ENCODE measurements at places on chromosomes 6 and 20.

GRCh38 chr6:118921084-118921483 lies 13.9 kb downstream of the MCM9 start:
- DNase-seq: no peak

DNA sequence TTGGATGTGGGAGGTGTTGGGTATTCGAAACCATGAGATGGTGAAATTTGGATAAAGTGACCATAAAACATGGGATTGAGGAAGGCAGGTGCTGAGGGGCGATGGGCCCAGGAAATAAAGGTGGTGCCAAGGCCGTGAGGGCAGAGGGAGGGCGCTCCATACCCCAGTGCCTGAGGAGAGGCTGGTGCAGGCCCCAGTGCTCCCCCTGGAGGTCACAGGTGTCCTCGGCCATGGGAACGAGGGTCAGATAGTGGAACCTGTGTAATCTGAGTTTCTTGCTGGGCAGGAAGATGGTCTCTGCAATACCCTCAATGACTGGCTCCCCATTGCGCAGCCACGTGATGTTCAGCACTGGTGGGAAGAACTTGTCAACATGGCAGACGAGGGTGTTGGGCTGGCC lies 16.2 kb downstream of the HLA-DPB1 start:
- peak; percentile 48 for DNase-seq

GRCh38 chr20:31860390-31861134 lies 9.8 kb downstream of the DUSP15 start:
- peak; percentile 25 for DNase-seq

DNA sequence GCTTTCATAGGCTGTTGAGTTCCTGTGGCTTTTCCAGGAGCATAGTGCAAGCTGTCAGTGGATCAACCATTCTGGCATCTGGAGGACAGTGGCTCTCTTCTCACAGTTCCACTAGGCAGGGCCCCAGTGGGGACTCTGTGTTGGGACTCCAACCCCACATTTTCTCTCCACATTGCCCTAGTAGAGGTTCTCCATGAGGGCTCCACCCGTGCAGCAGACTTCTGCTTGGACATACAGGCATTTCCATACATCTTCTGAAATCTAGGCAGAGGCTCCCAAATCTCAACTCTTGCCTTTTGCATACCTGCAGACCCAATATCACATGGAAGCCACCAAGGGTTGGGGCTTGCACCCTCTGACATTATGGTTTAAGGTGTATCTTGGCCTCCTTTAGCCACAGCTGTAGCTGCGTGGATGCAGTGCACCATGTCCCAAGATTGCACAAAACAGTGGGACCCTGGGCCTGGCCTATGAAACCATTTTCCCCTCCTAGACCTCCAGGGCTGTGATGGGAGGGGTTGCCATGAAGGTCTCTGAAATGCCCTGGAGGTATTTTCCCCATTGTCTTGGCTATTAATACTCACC lies 645.9 kb upstream of the CITED2 start:
- no peak for DNase-seq

- DNase-seq: peak; percentile 82
Observed at GRCh38 chr20:50987493-50988210, 29.0 kb downstream of the MOCS3 start.

DNA sequence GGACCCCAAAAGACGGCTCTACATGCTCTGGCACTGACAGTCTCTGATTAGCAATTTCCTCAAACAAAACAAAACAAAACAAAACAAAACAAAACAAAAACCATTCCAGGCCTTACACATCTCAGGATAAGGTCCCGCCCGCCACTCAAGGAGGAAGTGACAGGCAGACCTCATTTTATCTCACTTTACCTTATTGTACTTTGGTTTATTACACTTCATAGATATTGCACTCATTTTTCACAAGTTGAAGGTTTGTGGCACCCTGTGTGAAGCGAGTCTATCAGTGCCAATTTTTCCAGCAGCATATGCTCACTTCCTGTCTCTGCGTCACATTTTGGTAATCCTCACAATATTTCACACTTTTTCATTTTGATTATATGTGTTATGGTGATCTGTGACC lies 15.2 kb downstream of the ZBP1 start:
- DNase-seq: no peak

DNA sequence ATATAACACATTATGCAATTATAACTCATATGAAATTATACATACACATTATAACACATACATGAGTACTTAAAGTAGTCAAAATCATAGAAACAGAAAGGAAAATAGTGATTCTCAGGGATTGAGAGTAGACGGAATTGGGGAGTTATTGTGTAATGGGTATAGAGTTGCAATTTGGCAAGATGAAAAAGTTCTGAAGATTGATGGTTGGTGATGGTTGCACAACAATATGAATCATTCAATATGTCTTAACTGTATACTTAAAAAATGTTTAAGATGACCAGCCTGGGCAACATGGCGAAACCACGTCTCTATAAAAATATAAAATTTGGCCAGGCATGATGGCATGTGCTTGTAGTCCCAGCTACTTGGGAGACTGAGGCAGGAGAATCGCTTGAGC lies 372.7 kb downstream of the CDKAL1 start:
- peak; percentile 82 for DNase-seq

- no peak for DNase-seq
Observed at GRCh38 chr6:144029452-144029851, 21.4 kb upstream of the PLAGL1 start.

DNA sequence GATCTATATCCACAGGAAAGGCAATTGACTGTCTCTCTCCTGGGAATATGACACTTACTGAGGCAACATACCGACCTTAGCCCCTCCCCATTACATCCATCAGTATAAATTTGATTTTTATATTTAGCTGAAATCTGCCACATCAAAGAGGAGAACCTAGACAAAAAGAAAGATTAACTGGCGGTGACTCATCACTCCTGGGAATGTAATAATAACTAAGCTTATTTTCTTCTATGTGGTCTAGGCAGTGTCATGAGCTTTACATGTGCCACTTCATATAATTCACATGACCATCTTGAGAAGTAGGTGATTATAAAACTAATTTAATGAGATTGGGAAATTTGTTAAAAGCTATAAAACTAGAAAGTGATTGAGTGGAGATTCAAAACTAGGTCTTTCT lies 520.0 kb upstream of the HS3ST5 start:
- no peak for DNase-seq

GRCh38 chr20:50562262-50562701 lies 52.1 kb downstream of the PTPN1 start:
- DNase-seq: no peak

GRCh38 chr6:142692942-142693341 lies 252.0 kb downstream of the HIVEP2 start:
- peak; percentile 77 for DNase-seq

GRCh38 chr20:50460608-50461267 lies 49.4 kb upstream of the PTPN1 start:
- DNase-seq: peak; percentile 82

DNA sequence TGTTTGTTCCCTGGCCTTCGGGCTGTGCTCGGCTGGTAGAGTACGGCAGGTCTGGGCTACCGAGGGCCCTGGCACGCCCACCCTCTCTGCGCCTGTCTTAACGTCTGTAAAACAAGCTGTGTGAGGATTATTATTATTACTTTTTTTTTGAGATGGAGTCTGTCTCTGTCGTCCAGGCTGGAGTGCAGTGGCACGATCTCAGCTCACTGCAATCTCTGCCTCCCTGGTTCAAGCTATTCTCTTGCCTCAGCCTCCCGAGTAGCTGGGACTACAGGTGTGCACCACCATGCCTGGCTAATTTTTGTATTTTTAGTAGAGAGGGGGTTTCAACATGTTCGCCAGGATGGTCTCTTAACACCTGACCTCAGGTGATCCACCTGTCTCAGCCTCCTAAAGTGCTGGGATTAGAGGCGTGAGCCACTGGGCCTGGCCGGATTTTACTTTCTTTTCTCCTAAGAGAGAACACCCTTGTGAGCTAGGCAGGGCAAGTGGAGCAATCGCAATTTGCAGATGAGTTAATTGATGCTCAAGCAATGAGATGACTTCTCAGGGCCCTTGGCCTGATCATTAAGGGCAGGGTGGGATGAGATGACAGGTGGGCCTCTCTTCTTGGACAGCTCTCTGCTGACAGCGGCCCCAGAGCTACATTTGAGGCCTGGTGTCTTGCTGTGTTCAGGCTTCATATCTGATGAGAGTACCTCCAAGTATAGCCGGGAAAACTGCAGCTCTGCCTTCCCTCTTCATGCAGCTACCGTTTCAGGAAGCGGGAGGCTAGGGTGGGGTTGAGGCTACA lies 859 bp upstream of the SMIM29 start:
- DNase-seq: no peak

DNA sequence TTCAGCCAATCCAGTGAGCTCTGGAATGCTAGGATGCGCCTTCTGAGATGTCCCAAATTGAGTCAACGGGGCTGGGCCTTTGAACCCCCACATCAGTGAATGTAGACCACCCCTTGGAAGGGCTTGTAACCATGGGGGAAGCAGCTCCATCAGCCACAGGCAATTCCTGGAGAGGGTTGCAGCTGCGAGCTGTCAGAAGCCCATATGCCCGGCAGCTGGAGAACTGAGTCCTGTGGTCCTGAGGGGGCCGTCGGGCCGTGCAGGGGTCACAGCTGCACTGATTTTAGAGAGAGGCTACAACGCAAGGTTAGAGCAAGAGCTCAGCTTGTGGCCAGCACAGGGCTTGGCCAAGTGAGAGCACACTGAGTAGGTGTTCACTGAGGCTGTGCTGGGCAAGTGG lies 121.3 kb downstream of the TOX2 start:
- no peak for DNase-seq

GRCh38 chr6:32983493-32983848 lies 15.1 kb downstream of the BRD2 start:
- DNase-seq: peak; percentile 19

GRCh38 chr6:126767711-126768110 lies 350.8 kb upstream of the RSPO3 start:
- DNase-seq: no peak

- no peak for DNase-seq
Observed at GRCh38 chr6:142531727-142532126, 229.9 kb downstream of the ADGRG6 start.

DNA sequence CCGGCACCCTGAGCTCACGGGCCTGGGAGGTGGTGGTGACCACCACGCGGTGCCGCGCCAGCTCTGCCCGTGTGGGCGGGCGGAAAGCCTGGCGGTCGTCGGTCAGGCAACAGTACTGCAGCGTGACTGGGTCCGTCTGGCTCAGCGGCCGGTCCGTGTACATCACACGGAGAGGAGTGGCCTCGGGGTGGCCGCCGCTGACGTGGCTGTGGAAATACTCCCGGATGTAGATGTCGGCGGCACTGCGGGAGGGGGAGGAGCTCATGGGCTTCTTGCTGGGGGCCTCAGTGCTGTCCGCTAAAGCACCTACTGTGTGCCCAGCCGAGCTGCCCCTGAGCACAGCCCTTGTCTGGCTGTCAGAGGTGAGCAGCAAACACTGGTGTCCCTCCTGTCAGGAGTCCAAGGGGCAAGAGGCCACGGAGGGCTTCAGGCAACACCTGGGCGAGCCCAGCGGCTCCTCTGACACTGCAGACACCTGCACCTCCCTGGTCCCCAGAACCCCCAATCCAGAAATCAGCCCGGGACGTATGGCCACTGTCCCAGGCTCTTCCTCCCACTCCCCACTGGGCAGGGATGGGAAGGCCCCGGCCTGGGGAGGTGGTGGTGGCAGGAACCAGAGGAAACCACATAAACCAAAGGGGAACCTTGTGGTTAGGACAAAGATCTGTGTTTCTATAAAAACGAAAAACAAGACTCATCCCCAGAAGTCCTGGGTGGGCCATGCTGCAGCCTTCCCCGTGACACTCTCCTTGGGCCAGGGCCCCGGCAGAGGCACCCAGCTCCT lies 6.5 kb downstream of the HELZ2 start:
- DNase-seq: peak; percentile 93

DNA sequence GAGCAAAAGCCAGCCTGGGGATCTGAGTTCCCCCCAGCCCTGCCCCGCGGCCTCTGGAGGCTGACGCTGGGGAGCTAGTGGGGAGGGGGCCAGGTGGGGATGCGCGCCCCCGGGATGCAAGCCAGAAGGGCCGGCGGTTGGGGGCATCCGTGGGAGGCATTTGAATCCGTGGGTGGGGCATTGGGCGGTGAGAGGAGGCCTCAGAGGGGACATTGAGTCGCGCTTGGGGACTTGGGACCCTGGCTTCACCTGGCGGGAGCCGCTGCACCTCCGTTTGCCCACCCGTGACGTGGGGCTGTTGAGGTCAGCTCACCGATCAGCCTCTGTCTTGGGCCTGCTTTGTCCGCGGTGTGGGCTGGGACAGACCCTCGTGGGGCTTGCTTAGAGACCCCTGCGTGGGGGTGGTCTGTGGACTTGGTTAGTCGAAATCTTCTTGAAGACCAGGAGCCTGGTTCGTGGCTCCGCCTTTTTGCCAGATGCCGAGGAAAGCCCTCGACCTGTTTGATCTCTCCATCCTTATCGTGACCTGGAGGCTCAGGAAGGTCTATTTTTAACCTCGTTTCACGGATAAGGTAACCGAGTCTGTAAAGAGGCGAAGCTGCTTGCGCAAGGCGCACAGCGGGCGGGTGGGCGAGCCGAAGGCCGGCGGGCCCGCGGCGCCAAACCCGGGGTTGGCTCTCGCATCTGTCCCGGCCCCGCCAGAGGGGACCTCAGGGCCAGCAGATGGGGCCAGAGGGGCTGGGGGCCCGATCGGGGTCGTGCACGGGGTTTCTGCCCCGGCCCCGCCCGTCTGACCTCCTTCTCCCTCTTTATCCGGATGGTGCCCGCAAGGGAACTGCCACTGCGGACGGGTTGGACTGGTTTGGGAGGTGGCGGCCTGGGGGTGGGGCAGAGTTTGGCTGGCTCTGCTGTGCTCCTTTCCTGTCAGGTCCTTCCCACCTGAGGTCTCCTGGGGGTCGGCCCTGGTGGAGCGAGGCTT lies 8.3 kb downstream of the FAM110A start:
- no peak for DNase-seq

- no peak for DNase-seq
Observed at GRCh38 chr6:129331450-129332138, 378.4 kb downstream of the ARHGAP18 start.

DNA sequence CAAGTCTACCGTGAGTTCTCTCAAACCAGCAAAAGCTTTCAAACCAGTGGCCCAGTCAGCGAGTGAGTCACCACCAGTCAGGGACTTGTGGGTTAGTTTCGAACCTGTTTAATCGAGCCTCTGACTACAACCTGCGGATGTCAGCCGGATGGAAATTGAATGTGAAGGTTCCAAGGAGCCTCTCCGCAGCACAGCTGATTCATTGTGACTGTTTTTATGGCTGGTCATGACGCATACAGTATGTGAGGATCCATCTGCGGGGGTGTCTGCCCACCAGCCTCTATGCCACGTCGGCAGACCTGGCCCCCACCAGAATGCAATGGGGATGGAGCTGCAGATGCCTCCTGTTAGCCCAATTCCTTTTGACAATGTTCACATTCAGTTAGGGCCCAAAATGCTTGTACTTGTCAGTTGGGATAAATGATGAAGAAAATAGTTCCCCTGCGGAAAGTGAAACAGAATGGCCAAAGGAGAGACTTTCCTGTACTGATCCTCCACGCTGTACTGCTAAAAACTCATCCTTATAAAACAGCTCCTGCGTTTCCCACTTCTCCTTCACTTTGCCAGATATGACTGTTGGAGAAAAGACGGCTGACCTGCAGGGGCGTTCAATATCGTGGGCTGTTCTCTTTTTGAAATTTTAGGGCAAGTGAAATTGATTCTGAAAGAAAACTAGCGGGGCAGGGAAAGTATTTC lies 206.6 kb downstream of the TFAP2B start:
- DNase-seq: no peak

- no peak for DNase-seq
Observed at GRCh38 chr6:16257999-16258708, 19.8 kb downstream of the GMPR start.

- peak; percentile 19 for DNase-seq
Observed at GRCh38 chr6:53793318-53794136, 1.3 kb upstream of the LRRC1 start.

Measured in NB4 (cell line).